ENCODE measurements at places on chromosomes 4 and X. TPM values are rescaled to one million over a fixed set of nuclear protein-coding genes. Genes with fewer than 3 reads are reported as not detected.

SHISA3 gene
- not detected for total RNA-seq

CT45A5 gene
- not detected for total RNA-seq

HTR2C gene
- under 0.01 TPM for total RNA-seq

LEF1 gene
- total RNA-seq = not detected

MAGEC2 gene
- total RNA-seq = not detected

GPC3 gene
- total RNA-seq = 22.8 TPM

CCSER1 gene
- total RNA-seq = 26.9 TPM

TMEM150C gene
- total RNA-seq = under 0.01 TPM

SORCS2 gene
- total RNA-seq = not detected

NIPAL1 gene
- 10.8 TPM for total RNA-seq

NWD2 gene
- under 0.01 TPM for total RNA-seq

HS3ST1 gene
- total RNA-seq = 0.22 TPM

PABPC5 gene
- total RNA-seq = 2.4 TPM

IDS gene
- 15.7 TPM for total RNA-seq

Data from placental epithelial cell (primary cell).